ENCODE measurements at places on chromosomes 11 and 22. TPM values are rescaled to one million over a fixed set of nuclear protein-coding genes. Genes with fewer than 3 reads are reported as not detected.

Gene ZNRF3
- total RNA-seq = 5.4 TPM

Gene KREMEN1
- 1.9 TPM for total RNA-seq

Gene UPB1
- total RNA-seq = not detected

Gene RAB38
- 1.2 TPM for total RNA-seq

Gene MMP12
- total RNA-seq = not detected

Gene ZNF214
- 0.76 TPM for total RNA-seq

Gene DEUP1
- total RNA-seq = not detected

Gene THAP7
- 22.3 TPM for total RNA-seq

Gene VPS51
- total RNA-seq = 51.9 TPM

Gene HEPACAM
- total RNA-seq = not detected

Gene KCNJ11
- 0.46 TPM for total RNA-seq

Gene MYOD1
- total RNA-seq = not detected

Gene OAF
- total RNA-seq = 9.9 TPM

Gene CCDC188
- total RNA-seq = not detected

Gene OR52H1
- not detected for total RNA-seq

Gene MMP8
- not detected for total RNA-seq

Gene ENTHD1
- total RNA-seq = not detected

Gene PRDX5
- 465 TPM for total RNA-seq

Gene PHLDB1
- total RNA-seq = 10.0 TPM

Gene P2RY6
- 10.8 TPM for total RNA-seq

Gene IFITM2
- total RNA-seq = 65.0 TPM

Gene KLHDC7B
- total RNA-seq = not detected

Gene VSIG2
- total RNA-seq = not detected

Gene SLC17A6
- total RNA-seq = not detected

Gene LARGE2
- total RNA-seq = 2.6 TPM

Gene CABP7
- 0.22 TPM for total RNA-seq

Gene OR51E2
- not detected for total RNA-seq

Gene FAM180B
- not detected for total RNA-seq

Gene SORL1
- 1.6 TPM for total RNA-seq

Gene MRPL11
- 113 TPM for total RNA-seq

Gene LMO2
- 0.31 TPM for total RNA-seq

Gene UBQLN3
- total RNA-seq = not detected

Gene MMP10
- total RNA-seq = 1.5 TPM

Gene CYTH4
- 0.94 TPM for total RNA-seq

Gene LINC01488
- total RNA-seq = not detected

Gene TIMP3
- 2.0 TPM for total RNA-seq

Gene RASGRP2
- 0.82 TPM for total RNA-seq

Gene SYCE3
- total RNA-seq = 0.58 TPM

Gene ELF5
- not detected for total RNA-seq

Gene TSGA10IP
- total RNA-seq = not detected

Gene ZC3H12C
- total RNA-seq = 3.8 TPM

Gene EML3
- 24.4 TPM for total RNA-seq

Gene KRTAP5-7
- not detected for total RNA-seq

Gene OR1S1
- total RNA-seq = not detected

Gene YPEL4
- 0.32 TPM for total RNA-seq

Gene BRSK2
- total RNA-seq = 5.6 TPM

Gene BATF2
- 0.75 TPM for total RNA-seq
